Ascending aorta (tissue), 2 donors: ENCODE measurements at places on chromosomes 4 and X.

- DNase-seq = no peak
These were observed 40.2 kb upstream of the NKX3-2 start for GRCh38 chr4:13584481-13584880.

- no peak for DNase-seq
These were observed 208.8 kb upstream of the VEGFC start for GRCh38 chr4:177001271-177002175.

GRCh38 chrX:43357741-43358140, 298.4 kb upstream of the MAOA start:
- DNase-seq = no peak

DNA sequence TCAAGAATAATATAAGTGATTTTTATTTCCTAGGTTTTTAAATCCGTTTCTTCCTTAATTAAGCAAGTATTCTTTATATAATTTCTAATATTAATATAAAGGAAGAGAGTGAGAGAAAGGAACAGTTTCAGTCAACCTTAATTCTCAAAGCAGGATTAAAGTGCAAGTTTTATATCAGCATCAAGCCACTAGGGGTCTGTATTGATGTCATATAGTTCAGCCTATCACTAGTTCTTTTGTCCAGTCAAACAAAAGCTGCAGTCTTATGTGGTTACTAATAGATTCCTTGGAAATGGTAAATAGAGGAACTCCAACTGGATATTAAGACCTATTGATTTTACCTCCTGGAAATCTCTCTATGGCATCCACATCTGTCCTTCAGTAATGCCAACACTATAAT, 82.0 kb downstream of the NAP1L3 start:
- no peak for DNase-seq

- DNase-seq = no peak
These were observed 155.1 kb downstream of the SHROOM3 start for GRCh38 chr4:76589872-76590797.

- DNase-seq = no peak
These were observed 583.0 kb downstream of the BCOR start for GRCh38 chrX:39514801-39515200.

DNA sequence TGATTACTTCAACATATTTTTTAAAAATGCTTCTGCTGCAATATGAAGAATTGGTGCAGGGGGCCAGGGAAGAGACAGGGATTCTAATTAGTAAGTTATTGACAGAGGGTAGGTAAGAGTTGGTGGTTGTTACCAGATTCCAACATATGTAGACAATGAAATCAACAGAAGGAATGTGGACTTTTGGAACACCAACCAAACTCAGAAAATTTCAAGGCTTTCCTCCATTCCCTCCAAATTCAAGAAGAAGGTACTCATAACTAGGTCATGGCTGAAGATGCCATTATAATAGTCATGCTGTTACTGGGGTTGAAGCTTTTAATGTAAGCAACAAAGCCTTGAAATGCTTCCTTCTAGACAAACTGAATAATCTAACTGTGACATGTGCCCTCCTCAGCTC, 22.9 kb upstream of the CXCL13 start:
- no peak for DNase-seq

DNA sequence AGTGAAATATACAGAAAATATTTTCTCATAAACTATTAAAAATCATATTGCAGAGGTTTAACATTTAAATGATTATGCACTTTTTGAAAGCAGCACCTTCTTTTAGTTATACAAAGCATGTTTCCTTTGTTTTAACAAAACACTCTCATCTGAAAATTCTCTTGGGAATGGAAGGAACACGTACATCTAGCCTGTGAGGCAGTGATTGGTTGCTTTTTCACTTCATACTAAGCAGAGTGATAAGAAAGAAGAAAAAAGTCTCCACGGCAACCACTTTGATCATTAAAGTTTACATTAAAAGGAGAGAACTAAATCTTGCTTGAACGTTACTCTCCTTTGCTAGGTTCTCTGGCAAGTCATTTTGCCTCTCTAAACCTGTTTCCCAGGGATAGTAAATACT, 41.7 kb upstream of the H2AZ1 start:
- DNase-seq = no peak

GRCh38 chr4:834368-835147, 8.6 kb upstream of the CPLX1 start:
- no peak for DNase-seq

GRCh38 chrX:25597551-25597950, 540.6 kb upstream of the MAGEB18 start:
- no peak for DNase-seq

- DNase-seq = no peak
These were observed 2.1 kb upstream of the AVPR2 start for GRCh38 chrX:153902385-153902784.

GRCh38 chrX:133776072-133776471, 209.3 kb downstream of the GPC3 start:
- DNase-seq = no peak

GRCh38 chr4:137361756-137362470, 170.4 kb downstream of the PCDH18 start:
- DNase-seq = no peak

GRCh38 chrX:124042042-124042441, 80.5 kb downstream of the STAG2 start:
- no peak for DNase-seq

- no peak for DNase-seq
These were observed 919.2 kb downstream of the STIM2 start for GRCh38 chr4:27779827-27780226.

DNA sequence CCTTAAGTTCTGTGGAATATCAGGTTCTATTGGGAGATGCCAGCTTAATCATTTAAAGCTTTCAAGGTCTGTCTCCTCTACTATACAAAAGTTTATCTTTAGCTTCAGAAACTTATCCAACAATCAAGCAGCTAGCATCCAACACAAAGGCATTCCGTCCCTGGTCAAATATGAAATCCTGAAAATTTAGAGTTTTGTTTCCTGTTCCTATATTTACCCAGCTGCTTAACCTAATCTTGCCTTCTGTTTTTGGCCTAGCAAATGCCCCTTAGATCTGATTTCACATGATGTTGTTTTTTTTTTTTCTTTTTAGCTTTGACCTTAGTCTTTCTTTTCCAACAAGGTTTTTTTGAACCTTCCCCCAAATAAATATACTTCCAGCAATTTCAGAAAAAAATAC, 33.8 kb downstream of the FAM13A start:
- no peak for DNase-seq

DNA sequence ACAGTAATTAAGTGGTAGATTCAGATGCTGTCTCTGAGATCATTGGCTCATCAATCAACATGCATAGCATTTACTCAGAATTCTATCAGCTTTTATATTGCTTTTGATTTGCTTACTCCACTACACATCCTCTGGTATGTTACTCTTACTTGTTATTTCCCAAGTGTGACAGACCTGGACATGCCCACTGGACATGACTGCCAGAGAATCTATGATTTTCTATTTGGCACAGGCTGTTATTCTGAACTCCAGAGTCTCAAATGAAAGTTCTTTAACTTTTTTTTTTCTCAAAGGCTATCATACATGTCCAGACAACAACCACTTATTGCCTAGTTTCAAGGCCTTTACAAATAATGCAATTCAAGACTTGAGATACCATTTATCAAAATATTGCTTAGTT, 116.1 kb upstream of the ARHGAP24 start:
- DNase-seq = no peak

DNA sequence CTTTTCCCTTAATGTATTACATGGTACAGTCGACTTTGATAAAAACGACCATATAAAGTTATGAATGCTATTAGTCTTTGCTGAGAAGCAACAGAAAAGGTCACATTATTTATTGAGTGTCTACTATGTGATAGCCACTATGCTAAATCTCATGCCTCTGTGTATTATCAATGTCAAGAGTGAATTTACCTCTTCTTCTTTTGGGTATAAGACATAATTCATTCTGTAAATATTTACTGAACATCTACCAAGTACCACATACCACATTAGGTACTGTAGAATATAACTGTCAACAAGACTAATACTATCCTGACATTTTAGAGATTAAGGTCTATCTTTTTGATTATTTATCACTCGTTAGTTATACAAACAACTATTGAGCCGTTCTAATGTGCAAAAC, 268.7 kb upstream of the FTHL17 start:
- DNase-seq = no peak

DNA sequence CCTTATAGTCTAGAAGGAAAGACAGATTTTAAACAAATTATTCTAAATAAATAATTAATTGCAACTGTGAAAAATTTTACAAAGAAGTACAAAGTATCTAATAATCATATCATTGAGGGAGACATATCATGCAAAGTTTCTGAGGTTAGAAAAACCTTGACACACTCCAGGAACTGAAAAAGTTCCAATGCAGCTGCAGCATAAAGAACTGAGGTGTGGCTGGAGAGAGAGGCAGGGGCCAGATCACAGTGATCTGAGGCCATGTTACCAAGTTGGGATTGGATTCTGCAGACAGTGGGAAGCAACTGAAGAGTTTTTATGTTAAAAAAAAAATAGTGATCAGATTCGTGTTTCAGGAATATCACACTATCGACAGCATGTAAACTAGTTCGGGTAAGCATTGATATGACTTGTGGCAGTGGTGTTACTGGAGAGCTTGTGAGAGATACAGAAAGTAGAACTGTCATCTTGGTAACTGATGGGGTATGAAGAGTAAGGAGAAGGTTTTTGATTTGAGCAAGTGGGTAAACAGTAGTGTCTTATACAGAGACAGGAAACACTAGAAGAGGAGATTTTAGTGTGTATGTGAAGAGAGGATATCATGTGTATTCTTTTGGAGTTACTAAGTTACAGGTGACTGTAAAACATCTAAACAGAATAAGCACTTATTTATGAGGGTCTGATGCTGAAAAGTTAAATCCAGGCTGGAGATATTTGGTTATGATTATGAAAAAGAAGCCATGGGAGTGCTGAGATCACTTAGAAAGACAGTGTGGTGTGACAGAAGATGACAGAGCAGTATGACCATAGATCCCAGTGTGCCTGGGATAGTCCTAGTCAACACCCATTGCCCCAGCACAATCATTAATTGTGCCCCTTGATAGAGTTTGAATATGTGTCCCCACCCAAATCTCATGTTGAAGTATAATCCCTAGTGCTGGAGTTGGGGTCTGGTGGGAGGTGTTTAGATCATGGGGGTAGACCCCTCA, 15.6 kb upstream of the SPRY1 start:
- no peak for DNase-seq

DNA sequence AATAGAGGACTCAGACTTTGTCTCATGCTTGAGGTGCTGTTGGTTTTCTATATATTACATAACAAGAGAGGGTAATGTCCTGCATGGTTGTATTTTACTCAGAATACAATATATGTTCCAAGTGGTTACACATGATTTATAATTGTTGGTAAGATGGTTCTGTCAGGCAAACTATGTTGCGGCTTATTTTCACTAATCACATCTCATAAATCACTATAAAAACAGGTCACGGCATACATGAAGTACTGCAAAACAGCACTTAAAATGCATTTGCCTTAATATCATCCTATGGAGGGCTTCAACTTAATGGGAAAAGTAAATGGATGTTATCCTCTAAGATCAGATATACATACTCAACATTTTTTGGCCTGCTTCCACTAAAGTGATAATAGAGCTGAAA, 246.0 kb upstream of the ARSJ start:
- DNase-seq = no peak
